Stimulated activated CD8-positive, alpha-beta memory T cell treated with anti-CD3 and anti-CD28 coated beads, Interleukin-2, amount 100 ng/mL, for 1 hour (primary cell): ENCODE measurements at places on chromosomes 7 and 10.

- DNase-seq, result no peak
Observed at GRCh38 chr7:69412331-69413146, 185.7 kb upstream of the AUTS2 start.

DNA sequence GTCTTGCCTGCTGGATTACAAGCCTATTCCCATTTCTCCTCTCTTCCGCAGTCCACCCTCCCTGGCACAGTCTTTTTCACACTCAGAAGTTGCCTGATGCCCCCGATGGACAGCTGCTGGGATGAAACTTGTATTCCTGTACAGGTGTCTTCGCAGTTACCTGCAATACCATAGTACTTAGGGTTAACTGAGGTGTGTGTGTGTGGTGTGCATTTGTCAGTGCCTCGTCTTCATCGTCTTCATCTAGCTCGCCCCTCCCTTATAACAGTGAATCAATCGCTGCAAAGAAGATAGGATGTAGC lies 11.0 kb downstream of the NXPH1 start:
- DNase-seq, result no peak

GRCh38 chr10:50216894-50217293 lies 34.4 kb downstream of the ASAH2 start:
- DNase-seq, result no peak

DNA sequence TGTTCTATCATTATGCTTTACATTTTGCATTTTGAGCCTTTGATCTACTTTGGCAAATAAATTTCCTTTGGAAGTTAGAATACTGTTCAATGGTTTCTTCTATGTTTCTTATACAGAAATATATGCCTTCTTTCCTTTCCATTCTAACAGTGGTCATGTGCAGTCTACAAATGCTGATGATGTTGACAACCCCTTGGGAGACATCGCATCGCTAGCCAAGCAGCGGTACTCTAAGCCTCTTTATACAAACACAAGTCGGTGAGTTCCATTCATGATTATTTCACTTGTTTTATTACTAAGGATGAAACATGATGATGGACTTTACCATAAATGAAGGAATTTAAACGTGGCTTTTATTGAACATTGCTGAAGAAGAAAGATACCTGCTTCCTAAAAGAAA lies 48.1 kb upstream of the ZPBP start:
- DNase-seq, result no peak

DNA sequence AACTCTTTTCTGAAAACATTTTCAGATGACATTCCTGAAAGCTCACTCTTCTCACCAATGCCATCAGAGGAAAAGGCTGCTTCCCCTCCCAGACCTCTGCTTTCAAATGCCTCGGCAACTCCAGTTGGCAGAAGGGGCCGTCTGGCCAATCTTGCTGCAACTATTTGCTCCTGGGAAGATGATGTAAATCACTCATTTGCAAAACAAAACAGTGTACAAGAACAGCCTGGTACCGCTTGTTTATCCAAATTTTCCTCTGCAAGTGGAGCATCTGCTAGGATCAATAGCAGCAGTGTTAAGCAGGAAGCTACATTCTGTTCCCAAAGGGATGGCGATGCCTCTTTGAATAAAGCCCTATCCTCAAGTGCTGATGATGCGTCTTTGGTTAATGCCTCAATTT lies 16.5 kb downstream of the ANLN start:
- no peak for DNase-seq

- DNase-seq, result no peak
Observed at GRCh38 chr10:18437486-18437885, 213.9 kb downstream of the NSUN6 start.

DNA sequence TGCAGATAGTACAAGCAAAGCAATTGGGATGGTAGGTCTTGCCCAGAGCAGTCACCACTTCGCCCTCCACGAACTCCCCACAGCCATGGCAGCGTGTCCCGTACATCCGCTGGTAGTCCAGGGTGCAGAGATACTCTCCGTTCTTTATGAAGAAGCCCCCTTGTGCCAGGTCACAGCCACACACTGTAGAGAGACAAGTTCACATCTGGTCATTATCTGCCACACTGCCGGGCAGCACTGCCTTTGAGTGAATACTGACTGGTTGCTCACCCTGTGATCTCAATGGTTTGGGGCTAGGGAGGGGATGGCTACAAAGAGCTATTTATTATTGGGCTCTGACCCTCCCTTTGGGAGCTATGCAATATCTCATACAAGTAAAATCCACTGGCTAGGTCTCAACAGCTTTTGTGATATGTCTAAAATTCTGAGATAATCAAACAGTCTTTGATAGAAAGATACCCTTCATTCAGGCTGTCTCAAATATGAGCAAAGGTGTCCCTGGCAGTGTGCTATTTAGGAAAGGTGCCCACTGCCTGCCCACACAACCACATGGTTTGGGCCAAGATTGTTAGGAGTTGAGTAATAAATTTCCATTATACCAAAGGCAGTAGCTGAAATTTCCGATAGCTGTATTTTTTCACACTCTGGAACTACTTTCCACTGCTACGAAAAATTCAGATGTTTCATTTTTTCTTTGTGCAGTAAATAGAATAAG lies 82.5 kb downstream of the ABLIM1 start:
- DNase-seq, result no peak

- DNase-seq, result no peak
Observed at GRCh38 chr7:110375068-110375467, 715.9 kb upstream of the LRRN3 start.

DNA sequence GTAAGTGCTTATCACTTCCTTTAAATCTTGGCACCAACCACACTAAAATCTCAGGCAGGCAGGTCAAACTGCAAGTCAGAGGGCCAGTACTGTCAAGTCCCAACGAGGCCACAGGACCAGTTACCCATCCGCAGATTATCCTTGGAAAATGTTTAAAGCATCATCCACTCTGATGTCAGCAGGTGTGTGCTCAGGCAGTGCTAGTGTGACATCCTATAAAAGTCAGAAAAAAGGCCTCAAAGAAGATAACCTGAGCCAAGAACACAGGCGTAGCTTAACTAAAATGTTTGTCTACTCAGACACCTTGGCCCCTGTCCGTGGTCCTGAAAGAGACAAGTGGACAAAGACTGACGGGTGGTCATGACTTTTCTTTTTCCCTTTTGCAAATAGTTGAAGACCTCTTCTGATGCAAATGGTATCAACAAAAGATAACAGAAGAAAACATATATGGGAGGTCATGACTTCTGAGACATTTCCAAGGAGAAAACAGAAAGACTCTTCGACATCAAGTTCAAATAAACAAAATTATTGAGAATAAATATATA lies 309.3 kb downstream of the KCNMA1 start:
- no peak for DNase-seq

- no peak for DNase-seq
Observed at GRCh38 chr7:155570171-155570958, 24.0 kb upstream of the CNPY1 start.

GRCh38 chr10:124701881-124702656 lies 42.1 kb downstream of the FAM53B start:
- DNase-seq, result no peak

DNA sequence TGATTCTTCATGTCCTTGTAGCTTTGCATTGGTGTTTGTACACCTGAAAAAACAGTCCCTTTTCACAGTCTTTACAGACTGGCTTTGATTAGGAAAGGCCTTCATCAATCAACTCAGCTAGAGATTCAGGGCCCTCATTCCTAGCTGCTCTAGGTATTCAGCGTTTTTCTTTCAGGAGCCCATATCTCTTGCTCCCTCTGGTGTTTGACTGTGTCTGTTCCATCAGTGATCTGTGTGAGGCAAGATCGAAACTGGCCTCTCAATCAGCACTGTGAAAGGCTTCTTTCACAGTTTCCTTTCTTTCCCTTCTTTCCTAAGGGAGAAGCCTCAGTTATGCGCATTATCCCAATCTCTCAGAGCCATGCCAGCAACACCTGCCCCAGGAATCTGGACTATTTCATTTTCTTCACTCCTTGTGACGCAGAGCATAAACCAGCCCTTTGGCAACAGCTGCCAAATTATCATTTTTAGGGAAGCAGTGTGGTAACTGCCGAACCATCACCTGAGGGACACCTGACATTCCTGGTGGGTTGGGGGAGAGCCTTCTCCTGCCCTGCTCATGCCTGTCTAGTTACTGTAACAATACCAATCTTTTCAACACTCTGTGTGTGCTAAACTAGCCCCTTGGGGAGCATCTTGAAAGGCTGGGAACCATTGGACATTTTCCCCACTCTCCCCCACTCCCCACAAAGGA lies 75.7 kb upstream of the CCDC71L start:
- no peak for DNase-seq

- DNase-seq, result no peak
Observed at GRCh38 chr10:61708846-61709245, 46.1 kb downstream of the CABCOCO1 start.

DNA sequence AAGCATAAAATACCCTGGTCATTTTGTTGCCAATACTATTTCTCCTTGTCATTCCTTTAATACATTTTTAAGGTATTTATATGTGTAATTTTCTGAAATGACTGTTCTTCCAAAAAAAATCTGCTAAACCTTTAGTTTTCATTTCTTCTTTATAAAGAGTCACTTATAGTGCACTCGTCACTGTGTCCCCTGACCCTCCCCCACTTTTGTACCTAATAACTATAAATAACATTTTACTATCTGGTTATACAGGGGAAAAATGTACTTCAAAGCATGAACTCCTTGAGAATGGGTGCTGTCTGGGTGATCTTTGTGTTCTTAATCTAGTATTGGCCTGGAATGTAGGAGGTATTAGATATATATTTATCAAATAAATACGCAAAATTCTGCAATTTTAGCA lies 31.1 kb downstream of the RTKN2 start:
- DNase-seq, result no peak
